ENCODE measurements at places on chromosomes 7 and 10.

DNA sequence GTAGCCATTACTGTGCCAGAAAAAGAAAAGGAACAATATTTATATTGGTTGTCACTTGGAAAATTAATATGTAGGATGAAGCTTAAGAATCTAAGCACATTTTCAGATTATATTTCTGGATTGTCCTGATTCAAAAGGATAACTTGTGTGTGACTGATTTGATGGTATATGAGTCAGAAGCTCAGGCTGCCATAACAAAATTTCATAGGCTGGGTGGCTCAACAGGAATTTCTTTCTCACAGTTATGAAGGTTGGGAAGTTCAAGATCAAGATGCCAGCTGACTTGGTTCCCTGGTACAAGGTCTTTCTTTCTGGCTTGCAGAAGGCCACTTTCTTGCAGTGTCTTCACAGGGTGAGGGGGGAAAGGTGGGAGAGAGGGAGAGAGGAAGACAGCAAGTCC is 108.5 kb downstream of the ST7 start:
- ATAC-seq, result no peak

DNA sequence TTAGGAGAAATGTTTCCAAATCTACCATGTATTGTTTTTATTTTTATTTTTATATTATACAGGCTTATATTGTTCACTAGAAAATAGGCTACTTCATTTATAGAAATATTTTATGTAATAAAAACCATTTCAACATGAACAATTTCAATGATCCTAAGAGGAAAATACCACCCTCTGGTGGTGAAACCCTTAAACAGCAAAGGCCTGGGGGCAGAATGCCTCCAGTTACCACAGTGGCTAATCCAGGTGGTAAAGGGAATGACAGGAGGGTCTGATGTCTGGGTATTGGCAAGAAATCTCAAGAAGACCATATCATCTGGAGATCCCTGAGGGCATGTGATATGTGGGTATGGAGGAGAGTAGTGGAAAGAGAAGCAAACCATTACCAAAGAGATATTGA is 19.3 kb downstream of the MACC1 start:
- ATAC-seq, result no peak

DNA sequence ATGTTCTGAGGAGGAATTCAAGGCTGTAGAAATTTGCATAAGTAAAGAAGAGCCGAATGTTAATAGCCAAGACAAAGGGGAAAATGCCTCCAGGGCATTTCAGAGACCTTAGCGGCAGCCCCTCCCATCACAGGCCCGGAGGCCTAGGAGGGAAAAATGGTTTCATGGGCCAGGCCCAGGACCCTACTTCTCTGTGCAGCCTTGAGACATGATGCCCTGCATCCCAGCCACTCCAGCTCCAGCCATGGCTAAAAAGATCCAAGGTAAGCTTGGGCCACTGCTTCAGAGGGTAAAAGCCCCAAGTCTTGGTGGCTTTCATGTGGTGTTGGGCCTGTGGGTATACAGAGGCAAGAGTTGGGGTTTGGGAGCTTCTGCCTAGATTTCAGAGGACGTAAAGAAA is 225.7 kb downstream of the ARHGAP12 start:
- no peak for ATAC-seq

DNA sequence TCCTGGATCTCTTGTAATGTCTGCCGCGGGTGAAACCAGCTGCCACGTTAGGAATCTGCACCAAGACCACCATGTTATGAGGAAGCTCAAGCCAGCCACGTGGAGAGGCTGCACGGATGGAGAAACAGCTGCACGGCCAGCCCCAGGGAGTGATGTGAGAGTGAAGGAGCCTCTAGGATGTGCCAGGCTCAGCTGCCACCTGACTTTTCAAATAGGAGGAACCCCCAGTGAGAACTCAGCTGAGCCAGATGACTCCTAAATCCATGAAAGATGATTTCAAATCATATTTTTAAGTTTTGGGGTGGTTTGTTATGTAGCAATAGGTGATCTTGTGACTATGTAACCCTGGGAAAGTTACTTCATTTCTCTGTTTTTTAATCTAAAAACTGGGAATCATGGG is 71.7 kb downstream of the PRKAG2 start:
- no peak for ATAC-seq

- ATAC-seq, result no peak
Measured at GRCh38 chr10:129387258-129387525, 79.8 kb upstream of the MGMT start.

GRCh38 chr10:88205842-88206446 is 342.5 kb downstream of the PTEN start:
- no peak for ATAC-seq

- ATAC-seq, result peak; percentile 49
Measured at GRCh38 chr10:104327745-104328645, 10.3 kb downstream of the ITPRIP start.

DNA sequence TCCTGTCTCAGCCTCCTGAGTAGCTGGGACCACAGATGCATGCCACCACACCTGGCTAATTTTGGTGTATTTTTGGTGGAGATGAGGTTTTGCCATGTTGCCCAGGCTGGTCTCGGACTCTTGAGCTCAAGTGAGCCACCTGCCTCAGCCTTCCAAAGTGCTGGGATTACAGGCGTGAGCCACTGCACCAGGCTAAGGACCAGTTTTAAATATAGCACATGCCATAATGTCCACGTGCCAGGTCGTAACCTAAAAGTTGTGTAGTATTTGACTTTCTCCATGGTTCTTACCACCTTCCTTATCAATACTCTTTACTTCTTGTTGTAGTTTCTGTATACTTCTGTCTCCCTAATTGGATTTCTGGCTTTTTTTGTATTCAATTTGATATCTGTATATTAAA is 13.3 kb downstream of the ANKIB1 start:
- no peak for ATAC-seq

DNA sequence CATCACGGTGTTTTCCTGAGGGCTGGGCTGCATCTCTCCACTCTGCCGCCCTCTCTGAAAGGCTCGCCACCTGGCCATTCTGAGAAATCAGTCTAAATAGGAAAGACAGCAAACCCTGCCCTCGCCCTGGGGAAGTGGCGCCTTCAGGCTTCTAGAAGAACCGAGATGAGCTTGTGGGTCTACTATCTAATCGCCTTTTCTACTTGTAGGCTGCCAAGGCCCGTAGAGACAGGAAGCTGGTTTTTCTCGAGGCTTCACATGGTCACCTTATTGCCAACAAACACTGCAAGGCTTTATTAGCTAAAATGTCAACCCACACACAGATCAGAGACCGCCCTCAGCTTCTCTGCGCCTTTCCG is 21.4 kb downstream of the LAT2 start:
- ATAC-seq, result no peak

GRCh38 chr7:7647495-7648036 is 7.0 kb downstream of the UMAD1 start:
- no peak for ATAC-seq

GRCh38 chr10:43404704-43405084 is 4.3 kb downstream of the HNRNPF start:
- no peak for ATAC-seq

GRCh38 chr7:259751-260405 is 30.1 kb upstream of the FOXL3 start:
- ATAC-seq, result no peak

GRCh38 chr10:62813453-62813852 is 2.7 kb downstream of the EGR2 start:
- no peak for ATAC-seq

DNA sequence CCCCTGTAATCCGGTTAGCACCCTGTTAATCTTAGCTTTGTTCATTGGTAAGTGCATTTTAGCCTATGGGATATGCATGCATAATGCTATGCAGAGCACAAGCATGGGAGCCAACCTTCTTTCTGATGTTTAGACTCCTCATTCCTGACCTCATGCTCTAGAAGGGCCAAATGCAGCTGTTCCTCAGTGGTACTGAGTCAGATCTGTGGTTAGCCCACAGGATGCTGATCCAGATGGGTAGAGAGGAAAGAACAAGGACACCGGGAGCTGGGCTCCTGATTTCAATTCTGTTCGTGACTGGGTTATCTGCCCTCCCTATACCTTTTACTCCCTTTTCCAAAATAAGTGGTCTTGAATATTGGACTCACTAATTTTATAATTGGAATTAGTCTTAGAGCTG is 31.7 kb upstream of the C10orf90 start:
- ATAC-seq, result peak; percentile 18

- ATAC-seq, result no peak
Measured at GRCh38 chr7:13067036-13067435, 379.6 kb downstream of the ARL4A start.

DNA sequence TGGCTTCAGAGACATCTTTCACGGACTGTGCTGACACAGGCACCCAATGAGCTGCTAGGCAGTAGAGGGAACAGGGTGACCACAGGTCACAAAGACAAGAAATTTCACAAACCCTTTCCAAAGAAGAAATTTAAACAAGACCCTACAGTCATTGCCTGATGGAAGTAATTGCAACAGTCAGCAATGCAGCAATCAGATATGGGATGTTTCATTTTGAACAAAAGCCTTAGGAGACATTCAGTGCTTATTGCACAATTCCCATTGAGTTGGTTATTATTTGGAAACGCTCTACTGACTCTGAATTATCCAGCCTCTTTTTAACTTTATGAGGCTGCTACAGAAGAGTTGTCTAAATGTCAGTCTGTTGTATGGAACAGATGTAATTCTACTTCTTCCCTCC is 85.5 kb downstream of the ETV1 start:
- ATAC-seq, result peak; percentile 37

- no peak for ATAC-seq
Measured at GRCh38 chr7:21544715-21545114, 1.9 kb downstream of the DNAH11 start.

DNA sequence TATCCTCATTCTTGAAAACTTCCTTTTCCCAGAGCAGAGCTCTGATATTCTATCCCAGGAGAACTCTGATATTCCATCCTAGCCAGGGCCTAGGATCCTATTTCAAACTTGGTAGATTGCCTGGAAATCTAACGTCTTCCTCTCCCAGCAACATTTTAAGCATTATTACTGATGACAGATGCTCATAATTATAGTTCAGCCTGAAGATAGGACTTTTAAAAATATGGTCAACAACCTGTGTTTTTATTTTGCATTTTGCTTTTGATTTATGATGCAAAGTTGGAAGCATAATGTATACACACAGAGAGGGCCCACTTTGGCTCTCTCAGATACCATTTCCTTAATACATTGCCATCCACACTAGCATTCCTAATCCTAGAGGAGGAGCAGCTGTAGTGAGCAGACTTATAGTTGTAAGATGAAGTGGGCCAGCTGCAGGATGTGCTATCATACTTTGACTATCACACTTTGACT is 457.4 kb upstream of the TPK1 start:
- ATAC-seq, result no peak

- ATAC-seq, result no peak
Measured at GRCh38 chr10:20535897-20536881, 360.9 kb downstream of the NEBL start.

- ATAC-seq, result no peak
Measured at GRCh38 chr7:3078514-3078913, 34.8 kb upstream of the CARD11 start.

Measured in motor neuron (in vitro differentiated cells).